Thyroid gland (tissue), 4 donors: ENCODE measurements at places on chromosomes 7 and 10. TPM values are rescaled to one million over a fixed set of nuclear protein-coding genes. Genes with fewer than 3 reads are reported as not detected.

Gene UBTD1
- total RNA-seq: 7.8 TPM

Gene CDHR1
- total RNA-seq: not detected

Gene JAZF1
- total RNA-seq: 19.2 TPM

Gene ACBD7
- 0.73 TPM for total RNA-seq

Gene CALCR
- total RNA-seq: not detected

Gene GHRHR
- total RNA-seq: 0.54 TPM

Gene FGFBP3
- 2.1 TPM for total RNA-seq

Gene TRIM50
- 1.0 TPM for total RNA-seq

Gene PNLIPRP2
- not detected for total RNA-seq
